Stimulated activated CD4-positive, alpha-beta T cell treated with anti-CD3 and anti-CD28 coated beads, TNF-alpha, amount 100 ng/mL, for 24 hours (primary cell): ENCODE measurements at places on chromosomes 3 and 15.
A peak's percentile ranks its signal among the peaks of the same experiment; 100 is the strongest.

DNA sequence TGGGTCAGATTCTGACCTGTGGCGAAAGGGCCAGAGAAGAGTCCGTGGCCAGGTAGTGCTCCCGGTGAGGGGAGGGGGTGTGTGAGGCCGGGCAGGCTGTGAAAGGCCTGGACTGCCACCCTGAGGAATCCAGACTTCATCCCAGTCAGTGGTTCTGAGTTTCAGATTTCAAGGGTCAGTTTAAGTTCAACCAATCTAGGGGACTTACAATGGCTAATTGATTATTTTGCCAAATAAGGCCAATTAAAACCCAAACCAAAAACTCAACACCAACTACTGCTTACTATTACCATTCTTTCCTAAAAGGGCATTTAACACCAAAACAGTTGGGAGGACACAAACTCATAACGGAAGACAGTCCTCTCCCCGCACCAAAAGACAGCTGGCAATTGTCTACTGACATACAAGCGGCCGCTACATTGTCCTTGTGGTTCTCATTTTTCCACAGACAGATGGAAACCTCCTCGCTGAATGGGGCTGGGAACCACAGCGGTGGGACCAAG is 30.5 kb downstream of the TMEM44 start:
- DNase-seq = no peak

DNA sequence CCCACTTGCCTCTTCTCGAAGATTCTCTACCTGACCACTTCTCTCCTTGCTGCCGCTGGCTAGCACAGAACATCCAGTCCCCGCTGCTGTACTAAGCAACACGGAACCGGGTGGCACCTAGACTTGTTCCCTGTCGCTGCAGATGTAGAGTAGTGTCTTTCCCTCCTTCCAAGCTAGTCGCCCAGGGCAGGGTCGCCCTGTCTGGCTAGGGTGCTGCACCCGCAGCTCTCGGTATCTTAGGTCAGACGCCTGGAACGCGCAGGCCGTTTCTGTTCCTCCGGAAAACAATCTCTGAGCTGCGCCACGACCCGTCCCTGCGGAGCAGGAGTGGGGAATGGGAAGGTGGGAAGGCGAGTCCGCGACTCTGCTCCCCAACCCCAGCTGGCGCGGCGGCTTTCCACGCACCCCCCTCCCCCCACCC is 758 bp upstream of the SNX33 start:
- no peak for DNase-seq

- DNase-seq = peak; percentile 35
Measured at GRCh38 chr3:56915966-56916586, 114.3 kb upstream of the ARHGEF3 start.

DNA sequence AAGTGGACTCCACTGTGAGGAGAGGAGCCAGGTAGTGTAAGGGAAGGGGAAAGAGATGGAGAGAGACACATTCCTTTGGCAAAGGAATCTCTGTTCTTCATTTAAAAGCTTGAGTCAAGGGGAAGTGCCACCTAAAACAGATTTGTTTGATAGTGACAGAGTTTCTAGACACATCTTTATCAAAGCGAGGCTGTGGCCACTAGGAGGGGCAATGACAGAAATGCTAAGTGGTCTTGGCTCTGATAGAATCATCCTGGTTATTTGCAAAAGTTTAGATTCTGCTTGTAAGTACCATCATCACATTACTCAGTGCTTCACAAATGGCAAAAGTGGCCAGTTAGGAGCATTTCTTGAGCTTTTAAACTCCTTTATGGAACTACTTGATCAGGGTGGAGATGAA is 261.4 kb downstream of the CNTN3 start:
- no peak for DNase-seq

DNA sequence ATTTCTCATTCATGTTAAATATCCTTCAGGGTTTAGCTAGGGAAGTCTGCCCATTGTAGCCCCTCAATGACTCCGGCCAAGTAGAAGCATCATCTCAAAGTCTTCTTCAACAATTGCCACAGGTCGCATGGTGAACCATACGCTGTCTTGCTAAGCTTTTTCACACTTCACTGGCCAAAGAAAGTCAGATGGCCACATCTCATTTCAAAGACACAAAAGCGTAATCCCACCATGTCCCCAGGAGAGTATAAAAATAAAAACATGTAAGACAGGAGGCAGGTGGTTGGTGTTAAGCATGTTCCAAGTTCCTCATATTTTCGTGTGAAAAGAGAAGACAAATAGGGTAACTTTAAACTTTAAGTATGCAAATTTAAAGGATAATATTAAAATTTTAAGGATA is 147.4 kb downstream of the ERC2 start:
- no peak for DNase-seq

DNA sequence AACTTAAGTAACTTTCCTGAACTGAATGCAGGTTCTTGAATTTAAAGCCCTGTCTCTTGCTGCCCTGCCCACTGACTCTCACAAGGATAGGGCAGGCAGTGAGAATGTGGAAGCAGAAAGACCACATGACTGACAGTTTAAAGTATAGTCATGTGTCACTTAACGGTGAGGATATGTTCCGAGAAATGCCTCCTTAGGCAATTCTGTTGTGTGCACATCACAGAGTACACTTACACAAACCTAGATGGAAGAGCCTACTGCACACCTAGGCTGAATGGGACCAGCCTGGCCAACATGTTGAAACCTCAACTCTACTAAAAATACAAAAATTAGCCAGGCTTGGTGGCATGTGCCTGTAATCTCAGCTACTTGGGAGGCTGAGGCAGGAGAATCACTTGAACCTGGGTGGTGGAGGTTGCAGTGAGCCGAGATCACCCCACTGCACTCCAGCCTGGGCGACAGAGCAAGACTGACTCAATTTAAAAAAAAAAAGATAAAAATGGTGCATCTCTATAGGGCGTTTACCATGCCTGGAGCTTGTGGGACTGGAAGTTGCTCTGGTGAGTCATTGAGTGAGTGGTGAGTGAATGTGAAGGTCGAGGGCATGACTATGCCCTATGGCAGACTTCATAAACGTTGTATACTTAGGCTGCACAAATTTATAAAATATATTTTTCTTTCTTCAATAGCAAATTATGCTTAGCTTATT is 18.9 kb upstream of the COPG1 start:
- DNase-seq = no peak

GRCh38 chr3:180707896-180708295 is 28.6 kb upstream of the CCDC39 start:
- DNase-seq = no peak

DNA sequence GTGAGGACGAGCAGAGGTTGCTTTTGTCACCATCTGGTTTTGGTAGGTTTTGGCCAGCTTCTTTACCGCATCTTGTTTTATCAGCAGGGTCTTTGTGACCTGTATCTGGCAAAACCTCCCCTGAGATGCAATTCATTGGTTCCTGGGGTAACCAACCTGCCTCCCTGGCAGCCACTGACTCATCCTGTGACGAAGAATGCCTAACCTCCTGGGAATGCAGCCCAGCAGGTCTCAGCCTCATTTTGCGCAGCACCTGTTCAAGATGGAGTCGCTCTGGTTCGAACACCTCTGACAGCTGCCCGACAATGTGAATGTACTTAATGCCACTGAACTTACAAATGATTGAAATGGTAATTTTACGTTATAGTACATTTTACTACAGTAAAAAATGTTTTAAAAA is 6.8 kb upstream of the ADAMTS17 start:
- DNase-seq = no peak

DNA sequence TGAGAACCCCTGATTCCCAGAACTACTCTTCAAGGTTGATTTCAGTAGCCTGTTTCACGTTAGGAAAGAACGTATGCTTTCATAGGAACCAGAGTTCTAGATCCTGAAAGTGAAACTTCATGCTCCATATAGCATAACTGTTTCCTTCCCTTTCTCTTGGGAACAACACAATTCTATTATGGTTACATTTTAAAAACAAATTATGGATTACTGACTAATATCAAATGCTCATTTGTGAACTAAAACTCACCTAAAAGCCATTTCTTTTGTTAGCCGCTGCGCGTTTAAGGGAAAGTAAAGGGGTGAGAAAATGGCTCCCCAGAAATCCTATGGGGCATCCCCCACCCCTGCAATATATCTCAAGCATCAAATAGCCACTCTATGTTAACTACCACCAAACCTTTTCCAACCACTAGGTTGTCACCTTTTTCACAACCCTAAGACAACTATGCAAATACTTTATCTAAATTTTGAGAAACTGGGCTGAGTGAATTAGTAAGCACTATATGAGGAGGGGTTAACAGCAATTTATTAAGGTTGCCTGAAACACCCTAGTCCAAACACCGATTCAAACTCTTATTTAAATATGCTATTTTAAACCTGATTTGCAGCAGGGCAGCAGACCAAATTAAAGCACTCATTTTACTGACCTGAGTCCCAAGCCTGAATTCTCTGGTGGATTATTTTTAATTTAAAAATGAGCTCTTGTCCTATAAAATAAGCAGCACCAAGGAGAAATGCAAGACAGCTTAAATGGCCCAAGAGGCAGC is 2.4 kb downstream of the SIAH2 start:
- DNase-seq = peak; percentile 54

GRCh38 chr3:191499307-191500080 is 38.5 kb downstream of the PYDC2 start:
- DNase-seq = no peak

DNA sequence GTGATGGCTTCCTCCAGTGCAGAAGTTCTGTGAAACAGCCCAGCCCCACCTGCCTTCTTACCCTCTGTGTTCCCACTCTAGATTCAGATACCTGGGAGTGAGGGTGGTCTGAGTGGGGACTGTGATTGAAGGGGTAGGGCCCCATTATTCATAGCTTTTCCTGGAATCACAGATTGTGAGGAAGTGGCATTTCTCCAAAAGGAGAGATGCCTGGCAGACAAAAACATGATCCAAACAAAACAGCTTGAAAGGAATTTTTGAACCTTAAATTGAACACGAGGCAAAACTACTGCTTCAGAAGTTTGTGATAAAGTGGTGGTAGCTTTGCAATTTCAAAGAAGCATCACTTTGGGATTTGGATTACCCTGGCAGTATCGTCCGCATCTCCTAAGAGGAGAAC is 29.2 kb upstream of the NEO1 start:
- DNase-seq = no peak

DNA sequence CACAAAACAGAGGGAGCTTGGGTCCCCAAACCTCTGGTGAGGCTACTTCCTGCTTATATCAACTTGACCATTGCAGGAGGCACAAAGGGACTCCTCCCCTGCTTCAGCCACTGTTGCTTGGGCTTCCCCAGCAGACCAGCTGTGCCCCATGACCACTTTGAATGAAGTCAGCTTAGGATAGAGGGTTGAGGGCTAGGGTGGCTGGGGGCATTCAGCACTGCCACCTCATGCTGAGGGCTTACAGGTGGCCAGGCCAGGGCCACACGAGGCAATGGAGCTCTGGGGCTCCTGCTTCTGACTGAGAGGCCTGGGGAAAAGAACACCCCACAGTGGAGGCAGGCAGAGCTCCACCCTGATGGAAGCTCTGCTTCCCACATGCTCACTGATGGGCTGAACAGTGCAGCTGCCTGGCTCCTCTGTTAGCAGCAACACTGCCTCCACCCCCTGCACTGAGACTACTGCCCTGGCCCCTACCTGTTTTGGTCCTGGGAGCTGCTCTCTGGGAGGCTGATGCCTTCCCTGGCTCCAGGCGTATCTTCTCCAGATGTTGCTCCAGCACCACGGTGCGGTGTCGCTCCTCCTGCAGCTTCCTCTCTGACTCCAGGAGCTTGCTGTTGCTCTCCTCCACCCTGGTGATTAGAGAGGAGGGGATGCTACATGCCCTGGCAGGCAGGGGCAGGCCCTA is 10.2 kb upstream of the HHATL start:
- no peak for DNase-seq

DNA sequence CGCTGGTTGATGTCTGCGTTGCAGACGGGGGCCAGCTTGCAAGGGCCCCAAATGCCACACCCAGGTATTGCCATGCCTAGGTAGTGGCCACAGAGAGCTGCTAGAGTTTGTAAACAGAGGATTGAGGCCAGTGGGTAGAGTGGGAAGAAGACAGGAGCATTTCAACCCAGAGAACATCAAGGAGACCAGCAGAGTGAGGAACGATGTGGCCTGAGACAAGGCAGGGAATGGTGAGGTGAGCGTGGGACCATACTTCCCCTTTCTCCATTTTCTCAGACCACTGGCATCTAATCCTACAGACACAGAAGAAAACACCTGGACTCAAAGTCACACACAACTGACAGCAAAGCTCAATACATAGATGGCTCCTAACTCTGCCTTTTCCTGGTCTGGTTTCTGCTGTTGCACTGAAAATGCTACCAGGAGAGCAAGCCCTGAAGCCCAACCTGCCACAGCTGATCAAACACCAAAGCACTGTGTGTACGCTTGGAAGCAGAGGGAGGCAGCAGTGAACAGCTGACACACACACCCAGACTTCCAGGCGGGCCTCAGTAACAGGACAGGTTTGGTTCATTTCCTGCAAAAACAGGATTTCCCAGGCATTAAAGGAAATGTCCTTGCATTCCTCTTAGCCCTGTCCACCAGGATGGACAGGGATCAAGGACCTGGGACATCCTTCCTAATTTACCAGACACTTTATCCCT is 1.6 kb downstream of the FAM174B start:
- DNase-seq = no peak

DNA sequence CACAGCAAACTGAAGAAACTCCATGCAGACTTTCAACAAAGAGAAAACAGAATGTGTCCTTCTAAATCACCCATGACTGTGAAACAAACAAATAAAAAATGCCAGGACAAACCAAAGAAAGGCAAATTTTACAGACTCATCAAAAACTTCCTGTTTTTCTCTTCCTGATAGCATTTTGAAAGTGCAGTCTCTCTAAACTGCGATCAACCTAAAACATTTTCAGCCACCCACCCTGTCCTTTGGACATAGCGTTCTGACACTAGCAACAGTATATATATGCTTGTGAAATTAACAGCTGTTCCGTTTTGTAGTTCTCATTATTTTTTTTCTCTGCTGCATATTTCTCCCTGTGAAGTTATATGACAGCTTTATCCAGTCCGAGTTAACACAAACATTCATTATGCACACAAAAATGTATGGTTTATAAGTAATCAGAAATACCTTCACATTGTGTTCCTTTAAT is 151.7 kb downstream of the FBN1 start:
- no peak for DNase-seq

GRCh38 chr3:36482880-36483279 is 102.6 kb downstream of the STAC start:
- no peak for DNase-seq

DNA sequence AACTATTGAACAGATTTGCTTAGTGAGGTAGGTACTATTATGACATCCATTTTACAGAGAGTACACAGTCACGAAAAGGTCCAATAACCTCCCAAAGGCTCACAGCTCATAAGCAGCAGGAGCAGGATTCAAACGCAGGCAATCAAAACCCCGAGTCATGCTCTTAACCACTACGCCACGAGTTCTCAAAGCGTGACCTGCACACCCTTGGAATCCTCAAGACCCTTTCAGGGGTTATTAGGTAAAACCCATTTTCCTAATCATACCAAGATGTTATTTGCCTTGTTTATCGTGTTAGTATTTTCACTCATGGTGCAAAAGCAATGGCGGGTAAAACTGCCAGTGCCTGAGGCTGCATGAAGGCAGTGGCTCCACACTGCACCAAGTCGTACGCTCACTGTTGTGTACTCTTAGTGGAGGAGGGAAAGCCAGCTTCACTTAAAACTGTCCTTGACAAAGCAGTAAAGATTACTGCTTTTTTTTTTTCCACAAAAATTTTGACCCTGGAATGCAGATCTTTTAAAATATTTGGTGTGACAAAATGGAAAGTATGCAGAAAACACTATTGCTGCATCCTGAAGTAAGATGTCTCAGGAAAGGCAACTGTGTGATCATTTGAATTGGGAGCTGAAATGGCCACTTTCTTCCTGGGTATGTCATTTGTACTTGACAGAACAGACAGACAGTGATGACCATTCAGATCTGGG is 96.1 kb downstream of the IGF2BP2 start:
- no peak for DNase-seq
